Heart left ventricle (tissue), 16 donors: ENCODE measurements at places on chromosomes 2 and 18. TPM values are rescaled to one million over a fixed set of nuclear protein-coding genes. Genes with fewer than 3 reads are reported as not detected.

Gene NEU4
- total RNA-seq = 1.4 TPM

Gene LAMA1
- 0.04 TPM for total RNA-seq

Gene DLGAP1
- 5.5 TPM for total RNA-seq

Gene TMEM87B
- total RNA-seq = 8.9 TPM

Gene GALNT5
- 0.20 TPM for total RNA-seq

Gene SCN2A
- not detected for total RNA-seq

Gene ERLEC1
- total RNA-seq = 43.9 TPM

Gene BCL11A
- total RNA-seq = 28.6 TPM

Gene ZNF24
- total RNA-seq = 45.1 TPM

Gene C2orf15
- not detected for total RNA-seq

Gene DLX1
- not detected for total RNA-seq

Gene UNC80
- not detected for total RNA-seq

Gene SPHKAP
- total RNA-seq = 132 TPM

Gene MSTN
- not detected for total RNA-seq

Gene STAM2
- 27.0 TPM for total RNA-seq

Gene PPP1R1C
- 23.4 TPM for total RNA-seq

Gene DYNAP
- not detected for total RNA-seq

Gene NCL
- 314 TPM for total RNA-seq

Gene MROH2A
- not detected for total RNA-seq

Gene LBX2
- total RNA-seq = 0.81 TPM

Gene STRN
- total RNA-seq = 39.6 TPM

Gene CAD
- 14.2 TPM for total RNA-seq

Gene CHRND
- total RNA-seq = not detected

Gene C18orf32
- 41.8 TPM for total RNA-seq
